Activated T-cell treated with anti-CD3 and anti-CD28 coated beads for 4 hours (primary cell): ENCODE measurements at places on chromosomes 6 and 20.
A peak's percentile ranks its signal among the peaks of the same experiment; 100 is the strongest.

GRCh38 chr6:87155842-87156815 is 764 bp downstream of the ZNF292 start:
- DNase-seq = peak; percentile 38

- no peak for DNase-seq
These were observed 56.2 kb upstream of the NHSL1 start for GRCh38 chr6:138555421-138555988.

GRCh38 chr6:766625-767024 is 73.7 kb upstream of the EXOC2 start:
- DNase-seq = no peak

DNA sequence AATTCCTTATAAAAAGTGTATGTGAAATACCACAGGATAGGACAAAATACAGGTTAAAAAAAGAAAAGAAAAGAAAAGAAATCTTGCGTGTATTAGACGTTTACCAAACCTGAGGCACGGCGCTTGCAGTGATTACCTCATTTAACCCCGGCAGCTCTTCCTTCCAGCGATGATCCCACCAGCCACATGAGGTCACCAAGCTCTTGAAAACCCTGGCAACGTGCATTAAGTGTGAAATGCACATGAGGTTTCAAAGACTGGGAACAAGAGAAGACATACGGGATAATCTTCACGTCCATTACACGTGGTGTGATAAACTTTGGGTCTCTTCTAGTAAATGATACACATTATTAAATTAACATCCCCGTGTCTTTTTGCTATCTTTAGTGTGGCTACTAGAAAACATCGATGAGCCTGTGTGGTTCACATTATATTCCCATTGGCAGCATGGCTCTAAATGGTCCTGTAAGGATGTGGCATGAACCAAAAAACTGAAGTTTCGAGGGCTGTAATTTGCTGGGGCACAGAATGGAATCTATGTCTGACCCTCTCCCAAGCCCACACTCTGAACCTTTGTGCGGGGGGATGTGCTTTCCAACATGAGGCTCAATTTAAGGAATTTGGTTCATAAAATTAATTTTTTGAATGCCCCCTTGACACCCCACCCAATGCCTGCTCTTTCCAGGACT is 59.2 kb upstream of the THBS2 start:
- DNase-seq = no peak

DNA sequence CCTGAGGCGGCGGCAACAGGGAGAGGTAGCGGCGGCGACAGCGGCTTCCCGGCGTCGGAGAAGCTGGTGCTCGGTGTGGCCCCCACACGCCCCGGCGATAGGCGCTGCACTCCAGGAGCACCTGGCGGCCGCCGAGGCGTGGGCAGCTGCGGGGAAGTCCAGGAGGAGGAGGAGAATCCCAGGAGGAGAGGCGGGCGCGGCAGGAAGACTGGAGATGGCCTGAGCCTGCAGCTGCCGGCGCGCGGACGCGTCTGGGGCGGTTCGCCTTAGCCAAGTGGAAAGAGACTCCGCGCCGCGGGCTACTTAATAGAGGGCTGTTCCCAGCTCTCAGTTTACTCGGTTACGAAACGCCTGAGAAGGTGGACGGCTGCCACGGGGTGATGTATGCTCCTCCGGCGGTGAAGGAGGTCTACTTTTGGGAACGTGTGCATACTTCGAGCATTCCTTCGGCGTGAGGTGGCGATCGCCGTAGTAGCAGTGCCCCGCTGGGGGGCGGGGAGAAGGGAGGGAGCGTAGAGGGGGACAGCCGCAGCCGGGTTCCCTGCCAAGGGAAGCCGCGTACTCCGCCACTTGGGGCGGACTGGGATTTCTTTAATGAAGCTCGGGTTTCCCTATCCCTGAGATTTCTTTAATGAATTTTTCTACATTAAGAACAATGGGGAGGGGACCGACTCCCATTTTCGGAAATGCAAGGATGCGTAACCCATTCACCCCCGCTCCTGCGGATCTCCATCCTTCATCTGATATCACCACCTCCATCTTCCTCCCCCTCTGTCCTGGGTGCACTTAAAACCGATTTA is at the start of gene COL12A1:
Gene COL12A1 (minus strand): TSS at position 278 of the 800 bp plus-strand sequence. CDS start 3,261 bp downstream, outside the sequence.
- DNase-seq = no peak

- no peak for DNase-seq
These were observed 18.0 kb downstream of the PRPH2 start for GRCh38 chr6:42704251-42704936.

GRCh38 chr6:7341989-7342742 is 29.2 kb upstream of the SSR1 start:
- DNase-seq = no peak

DNA sequence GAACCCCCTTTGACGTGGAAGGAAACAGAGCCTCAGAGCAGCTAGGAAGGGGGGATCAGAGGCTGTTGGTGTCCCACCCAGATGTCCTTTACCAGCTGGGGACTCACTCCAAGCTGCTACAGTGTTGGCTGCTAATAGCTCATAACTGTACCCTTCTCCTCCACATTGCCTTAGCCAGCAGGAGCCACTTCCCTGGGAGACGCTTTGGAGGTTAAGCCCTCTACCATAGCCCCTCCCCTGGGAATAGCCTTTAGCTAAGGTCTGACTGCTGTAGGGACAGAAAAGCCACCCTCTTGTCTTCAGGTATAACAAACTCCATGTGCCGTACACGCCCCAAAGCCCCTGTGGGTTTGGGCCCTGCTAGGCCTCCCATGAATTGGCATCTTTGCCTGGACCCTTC is 238.6 kb downstream of the LRFN2 start:
- DNase-seq = no peak

- no peak for DNase-seq
These were observed 56.1 kb downstream of the VSTM2L start for GRCh38 chr20:37958856-37959520.

- DNase-seq = no peak
These were observed 253.5 kb downstream of the PTPRK start for GRCh38 chr6:128266946-128267345.

DNA sequence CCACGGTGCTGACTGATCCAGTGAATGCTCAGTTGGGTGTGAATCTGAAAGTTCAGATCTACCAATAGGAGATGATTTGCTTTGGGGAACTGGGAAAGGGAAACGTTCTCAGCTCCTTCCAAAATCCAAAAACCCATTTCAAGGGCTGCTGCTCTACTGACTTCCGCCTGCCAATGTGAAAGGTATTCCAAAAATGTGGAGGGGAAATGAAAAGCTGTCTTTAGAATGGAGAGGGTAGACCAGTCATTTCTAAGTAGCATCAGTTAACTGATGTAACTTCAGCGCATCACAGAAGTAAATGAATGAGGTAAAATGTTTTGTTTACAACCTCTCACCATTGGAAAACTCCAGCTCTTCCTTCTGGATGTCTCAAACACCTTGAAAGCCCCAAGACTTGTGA is 19.6 kb upstream of the EYA2 start:
- DNase-seq = no peak

- DNase-seq = no peak
These were observed 96.1 kb upstream of the THEMIS start for GRCh38 chr6:127996925-127997324.

DNA sequence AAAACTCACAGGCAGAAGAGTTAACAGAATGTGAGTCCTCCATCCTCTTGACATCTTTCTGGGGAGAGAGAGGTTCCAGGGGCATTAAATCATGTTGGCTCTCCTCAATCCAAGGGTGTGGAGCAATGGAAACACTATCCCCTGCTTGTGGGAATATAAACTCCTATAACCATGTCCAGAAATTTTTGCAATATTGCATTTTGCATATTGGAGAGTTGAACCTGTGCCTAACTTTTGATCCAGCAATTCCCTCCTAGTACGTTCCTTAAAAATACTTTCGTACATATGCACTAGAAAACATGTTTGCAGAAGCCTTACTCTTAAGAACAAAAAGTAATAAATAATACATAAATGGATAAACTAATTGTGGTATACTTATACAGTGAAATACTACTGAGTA is 56.3 kb upstream of the FAM184A start:
- no peak for DNase-seq

- DNase-seq = no peak
These were observed 135.9 kb downstream of the JPH2 start for GRCh38 chr20:44050925-44051660.

- DNase-seq = peak; percentile 90
These were observed at the start of gene E2F1 for GRCh38 chr20:33686100-33686983. Gene E2F1, minus strand, starts transcription at chr20:33686385. Its CDS starts 121 bp downstream, at chr20:33686264.

GRCh38 chr20:56574531-56575142 is 41.6 kb downstream of the FAM209B start:
- no peak for DNase-seq

- no peak for DNase-seq
These were observed 661.4 kb upstream of the HS3ST5 start for GRCh38 chr6:115004204-115004603.

- DNase-seq = peak; percentile 35
These were observed 110.8 kb upstream of the MLN start for GRCh38 chr6:33914645-33915044.

- DNase-seq = no peak
These were observed 223.7 kb downstream of the TAF4 start for GRCh38 chr20:61841966-61842365.

DNA sequence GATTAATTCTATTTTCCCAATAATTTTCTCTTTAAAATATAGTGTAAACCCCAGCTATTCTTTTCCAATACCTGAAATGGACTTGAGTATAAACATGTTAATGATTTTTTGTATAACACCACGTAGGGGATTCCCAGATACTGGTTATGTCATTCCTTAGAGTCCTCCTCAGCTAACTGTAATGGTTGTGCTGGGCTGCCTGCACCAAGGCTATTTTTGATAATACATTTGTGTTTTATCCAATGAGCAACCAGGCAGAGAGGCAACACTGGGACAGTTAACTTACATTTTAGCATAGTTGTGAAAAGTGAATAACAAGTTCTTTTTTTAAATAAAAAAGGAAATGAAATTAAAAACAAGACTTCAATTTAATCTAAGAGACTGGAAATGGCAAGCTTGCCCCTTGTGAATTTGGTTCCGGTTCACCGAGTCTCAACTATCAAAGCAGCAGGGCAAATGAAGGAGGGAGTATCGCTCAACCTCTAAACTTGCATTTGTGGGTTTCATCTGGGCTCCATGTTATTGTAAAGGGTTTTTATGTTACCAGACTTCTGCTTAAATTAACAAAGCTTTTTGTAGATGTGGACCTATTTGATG is 18.8 kb upstream of the BACH2 start:
- DNase-seq = no peak

DNA sequence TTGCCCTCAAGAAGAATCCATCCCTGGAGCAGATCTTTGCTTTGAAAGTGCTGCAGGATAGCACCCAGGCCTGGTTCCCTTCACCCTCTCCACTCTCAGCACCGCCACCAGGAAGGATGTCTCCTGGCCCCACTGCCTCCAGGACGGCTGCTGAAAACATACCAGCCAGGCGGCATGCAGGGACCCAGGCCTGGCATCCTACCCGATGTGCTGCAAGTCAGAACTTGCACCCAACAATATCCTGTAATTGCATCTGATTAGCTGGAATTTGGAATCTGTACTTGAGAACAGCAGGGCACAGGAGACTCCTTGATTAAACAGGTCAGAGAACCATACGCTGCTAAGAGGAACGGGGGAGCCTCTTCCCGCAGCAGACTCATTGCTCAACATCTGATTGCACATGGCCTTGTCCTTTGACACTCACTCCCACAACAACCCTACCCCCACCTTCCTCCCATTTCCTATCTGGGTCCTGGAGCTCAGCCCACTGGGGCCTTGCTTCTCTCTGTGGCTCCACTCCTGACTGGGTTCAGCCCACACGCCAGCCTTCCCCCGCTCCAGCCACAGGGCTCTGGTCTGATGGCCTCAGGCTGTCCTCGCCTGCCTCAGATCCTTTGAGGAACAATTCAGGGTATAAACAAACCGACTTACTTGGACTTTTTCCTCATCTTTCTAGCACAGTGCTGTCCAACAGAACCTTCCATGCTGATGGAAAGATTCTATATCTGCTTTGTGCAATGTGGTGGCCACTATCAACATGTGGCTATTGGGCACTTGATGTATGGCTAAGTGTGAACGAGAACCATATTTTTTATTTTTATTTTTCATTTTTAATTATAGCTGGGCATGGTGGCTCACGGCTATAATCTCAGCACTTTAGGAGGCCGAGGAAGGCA is 78.0 kb downstream of the FGD2 start:
- DNase-seq = no peak

DNA sequence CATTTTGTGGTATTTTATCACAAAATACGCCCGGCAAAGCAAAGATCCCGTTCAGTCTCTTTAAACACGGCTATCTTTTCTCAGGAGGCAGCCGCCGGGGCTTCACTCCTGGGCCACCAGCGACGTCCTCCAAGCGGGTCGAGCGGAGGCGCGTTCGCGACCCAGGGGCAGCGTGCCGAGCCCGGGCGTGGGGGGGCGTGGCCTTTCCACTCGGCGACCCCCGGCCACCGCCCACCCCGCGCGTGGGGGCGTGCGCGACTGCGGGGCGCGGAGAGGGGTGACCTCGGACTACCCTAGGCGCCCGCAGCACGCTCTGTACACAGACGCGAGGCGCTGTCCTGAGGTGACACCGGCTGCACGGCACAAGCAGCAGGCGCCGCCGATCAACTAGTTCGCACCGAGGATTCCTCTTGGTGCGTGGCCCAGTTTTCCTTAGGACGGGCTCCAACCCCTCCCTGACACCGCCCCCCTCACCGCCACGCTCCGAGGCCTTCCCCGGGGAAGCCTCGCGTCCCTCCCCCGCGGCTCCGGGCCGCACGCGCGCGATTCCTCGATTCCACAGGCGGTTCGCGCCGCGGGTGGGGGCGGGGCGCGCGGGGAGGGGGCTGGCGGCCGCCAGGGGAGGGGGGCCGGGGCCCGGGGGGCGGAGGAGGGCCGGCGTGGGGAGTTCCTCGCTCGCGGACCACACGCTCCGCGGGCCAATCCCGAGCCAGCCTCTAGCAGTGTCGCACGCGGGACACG is 1.1 kb upstream of the JARID2 start:
- peak; percentile 38 for DNase-seq

DNA sequence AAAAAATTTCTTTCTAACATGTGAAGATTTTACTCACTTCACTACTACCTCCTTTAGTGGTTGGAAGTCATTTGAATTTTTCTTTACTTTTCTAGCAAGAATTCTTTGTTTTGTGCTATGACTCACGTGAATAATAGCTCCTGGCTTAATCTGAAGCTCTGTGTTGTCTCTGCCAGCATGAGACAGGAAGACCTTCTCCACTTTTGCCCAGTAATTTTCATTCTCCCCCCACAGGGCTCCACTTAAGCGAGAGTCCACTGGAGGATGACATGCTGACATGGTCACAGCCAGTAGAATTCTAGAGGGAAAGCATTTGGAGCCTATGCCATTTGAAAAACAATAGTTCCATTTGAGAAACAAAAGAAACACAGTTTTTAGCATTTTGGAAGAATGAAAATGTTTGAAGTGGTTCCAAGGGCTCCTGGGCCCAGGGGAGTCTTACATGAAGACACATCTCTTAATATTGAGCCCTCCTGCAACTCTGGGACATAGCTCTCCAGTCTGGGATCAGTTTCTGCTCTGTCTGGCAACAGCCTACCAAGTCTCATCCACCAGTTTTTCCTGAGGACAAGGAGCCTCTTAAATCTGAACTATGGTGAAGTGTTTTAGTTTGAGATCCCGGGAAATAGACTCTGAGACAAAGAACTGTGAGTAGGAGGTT is 231.4 kb downstream of the PAX1 start:
- DNase-seq = no peak

GRCh38 chr6:144152334-144152900 is 2.1 kb downstream of the STX11 start:
- no peak for DNase-seq

- no peak for DNase-seq
These were observed 16.3 kb downstream of the MDN1 start for GRCh38 chr6:89803271-89803670.

- DNase-seq = no peak
These were observed 21.5 kb downstream of the TPBG start for GRCh38 chr6:82385102-82385501.

GRCh38 chr20:13904766-13905165 is 85.6 kb downstream of the SEL1L2 start:
- DNase-seq = no peak

- DNase-seq = no peak
These were observed 93.0 kb upstream of the POPDC3 start for GRCh38 chr6:105272786-105273185.
